ENCODE measurements at places on chromosomes 7 and 10. TPM values are rescaled to one million over a fixed set of nuclear protein-coding genes. Genes with fewer than 3 reads are reported as not detected.

The BLNK gene
- 0.98 TPM for total RNA-seq

DNA sequence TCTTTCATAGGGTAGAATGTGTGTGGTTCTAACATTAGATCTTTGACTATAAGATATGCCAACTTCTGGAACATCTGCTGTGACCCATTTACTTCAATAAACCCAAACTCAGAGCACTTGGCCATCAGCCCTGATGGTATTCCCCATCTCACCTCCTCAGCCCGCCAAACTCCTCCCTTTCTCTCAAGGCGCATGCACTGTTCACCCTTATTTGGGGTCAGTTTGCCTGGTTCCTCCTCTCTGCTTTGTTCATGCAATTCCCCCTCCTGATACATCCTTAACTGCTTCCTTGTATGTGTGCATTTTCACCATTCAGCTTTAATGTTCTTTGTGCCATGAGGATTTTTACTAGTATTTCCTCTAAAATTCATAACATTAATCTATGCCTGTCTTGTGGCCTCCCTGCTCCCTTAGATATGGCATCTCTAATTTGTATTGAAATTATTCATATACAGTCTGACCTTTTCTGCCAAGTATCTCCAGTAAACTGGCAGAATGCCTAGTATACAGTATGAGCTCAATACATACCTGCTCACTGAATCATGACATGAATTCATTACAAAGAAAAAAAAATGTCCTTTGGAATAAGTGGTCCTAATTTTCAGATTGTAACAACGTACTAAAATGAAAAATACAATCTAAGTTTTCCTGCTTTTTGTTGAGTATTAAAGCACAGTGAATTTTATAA lies 336.8 kb upstream of the IGFBP3 start:
- no peaks in the 10 kb centered on the region for H3K27me3 ChIP-seq
- no peak overlapping the region for H3K4me3 ChIP-seq
- peaks cover 23% of the 10 kb centered on the region for H3K4me1 ChIP-seq
- peak overlapping the region; percentile 12 for H3K27ac ChIP-seq
- H3K36me3 ChIP-seq, result no peaks in the 10 kb centered on the region

- no peaks in the 10 kb centered on the region for H3K4me1 ChIP-seq
- H3K27ac ChIP-seq, result no peak overlapping the region
- no peak for DNase-seq
- no peak overlapping the region for H3K4me3 ChIP-seq
- peaks cover 83% of the 10 kb centered on the region for H3K27me3 ChIP-seq
These were observed 41.7 kb upstream of the RBM33 start for GRCh38 chr7:155602750-155603149.

The TAS2R41 gene
- total RNA-seq, result not detected

DNA sequence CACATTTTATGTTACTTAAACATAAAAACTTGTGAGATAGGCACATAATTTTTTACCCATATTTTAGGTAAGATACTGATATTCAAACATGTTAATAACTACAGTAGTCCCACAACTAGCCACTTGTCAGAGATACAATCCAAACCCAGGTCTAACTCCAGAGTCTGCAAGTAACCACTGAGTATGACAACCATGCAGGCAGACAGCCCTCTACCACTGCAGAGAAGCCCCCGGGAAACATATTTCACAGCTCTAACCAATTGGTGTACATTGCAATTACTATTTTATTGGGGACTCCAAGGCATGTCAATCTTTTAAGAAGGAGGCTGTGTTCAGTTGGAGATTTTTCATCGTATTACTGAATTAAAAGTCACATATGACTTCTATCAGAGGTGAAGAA lies 107.2 kb upstream of the FAM133B start:
- no peak for DNase-seq
- no peaks in the 10 kb centered on the region for H3K27me3 ChIP-seq
- no peak overlapping the region for H3K27ac ChIP-seq
- H3K4me3 ChIP-seq, result no peak overlapping the region
- H3K36me3 ChIP-seq, result no peaks in the 10 kb centered on the region
- peaks cover 6% of the 10 kb centered on the region for H3K4me1 ChIP-seq
